ENCODE measurements at places on chromosomes 3 and 15.
A peak's percentile ranks its signal among the peaks of the same experiment; 100 is the strongest.

DNA sequence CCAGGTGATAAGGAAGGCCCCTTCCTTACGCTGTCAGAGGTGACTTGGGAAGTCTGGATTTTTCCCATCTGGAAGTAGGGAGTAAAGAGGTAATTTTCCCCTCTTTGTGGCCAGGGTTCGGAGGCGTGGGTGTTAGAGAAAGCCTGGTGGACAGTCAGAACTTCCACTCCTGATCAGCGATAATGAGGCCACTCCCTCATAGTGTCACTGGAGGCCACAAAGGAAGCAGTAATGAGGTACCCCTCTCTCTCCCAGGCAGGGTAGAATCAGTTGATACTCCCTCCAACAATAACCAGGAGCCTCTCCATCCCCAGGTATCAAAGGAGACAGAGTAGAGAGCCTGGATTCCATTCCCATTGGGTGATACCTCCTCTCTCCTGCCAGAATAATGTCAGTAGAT, 30.0 kb downstream of the AP4E1 start:
- no peak for DNase-seq

DNA sequence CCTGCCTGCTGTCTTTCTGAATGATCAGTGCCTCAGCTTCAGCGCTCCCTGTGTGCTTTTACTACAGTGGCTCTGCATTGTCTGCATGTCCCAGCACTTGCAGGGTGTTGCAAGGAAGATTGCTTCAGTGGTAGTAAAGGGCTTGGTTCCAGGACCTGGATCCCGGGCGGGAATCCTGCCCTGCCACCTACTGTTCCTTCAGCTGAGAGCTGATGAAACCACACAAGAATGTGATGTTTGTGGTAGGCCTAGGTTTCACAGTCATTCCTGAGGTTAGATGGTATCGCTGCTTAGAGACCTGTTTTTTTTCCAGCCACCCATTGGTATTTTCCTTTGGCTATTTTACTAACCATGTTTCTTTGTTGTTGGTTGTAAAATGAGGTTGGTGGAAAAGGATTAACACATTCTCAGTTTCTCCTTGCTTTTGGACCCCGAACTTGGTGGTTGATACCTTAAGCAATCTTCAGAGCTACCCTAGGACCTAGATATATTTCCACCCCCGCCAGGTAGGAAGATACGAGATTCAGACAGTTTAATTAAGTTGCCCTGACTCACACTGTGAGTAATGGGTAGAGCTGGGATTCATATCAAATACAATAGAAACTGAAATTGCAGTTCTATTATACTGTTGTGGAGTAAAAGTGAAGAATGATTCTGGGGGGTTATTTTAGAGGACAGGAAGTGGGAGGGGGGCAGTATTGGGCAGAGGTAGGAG, 11.4 kb downstream of the GPR87 start:
- DNase-seq = peak; percentile 63

GRCh38 chr3:39250116-39250747, 29.6 kb downstream of the CX3CR1 start:
- DNase-seq = no peak

- DNase-seq = no peak
These were observed 33.3 kb downstream of the SETD5 start for GRCh38 chr3:9430733-9431132.

DNA sequence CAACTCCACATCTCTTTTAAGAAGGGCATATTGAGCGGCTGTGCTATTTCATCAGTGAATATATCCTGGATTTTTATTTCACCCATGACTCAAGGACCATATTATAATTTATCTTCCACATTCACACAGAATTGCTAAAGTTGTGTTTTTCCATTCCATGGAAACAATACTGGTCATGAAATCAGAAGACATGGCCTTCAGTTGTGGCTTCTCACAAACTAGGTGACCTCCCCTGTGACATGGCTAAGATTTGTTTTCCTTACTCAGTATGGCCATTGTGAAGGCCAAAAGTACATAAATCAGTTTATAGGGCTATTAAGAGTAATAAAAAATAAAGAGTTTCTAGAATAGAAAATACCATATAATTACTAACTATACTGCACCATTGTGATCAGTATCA, 415.6 kb downstream of the OXSM start:
- no peak for DNase-seq

DNA sequence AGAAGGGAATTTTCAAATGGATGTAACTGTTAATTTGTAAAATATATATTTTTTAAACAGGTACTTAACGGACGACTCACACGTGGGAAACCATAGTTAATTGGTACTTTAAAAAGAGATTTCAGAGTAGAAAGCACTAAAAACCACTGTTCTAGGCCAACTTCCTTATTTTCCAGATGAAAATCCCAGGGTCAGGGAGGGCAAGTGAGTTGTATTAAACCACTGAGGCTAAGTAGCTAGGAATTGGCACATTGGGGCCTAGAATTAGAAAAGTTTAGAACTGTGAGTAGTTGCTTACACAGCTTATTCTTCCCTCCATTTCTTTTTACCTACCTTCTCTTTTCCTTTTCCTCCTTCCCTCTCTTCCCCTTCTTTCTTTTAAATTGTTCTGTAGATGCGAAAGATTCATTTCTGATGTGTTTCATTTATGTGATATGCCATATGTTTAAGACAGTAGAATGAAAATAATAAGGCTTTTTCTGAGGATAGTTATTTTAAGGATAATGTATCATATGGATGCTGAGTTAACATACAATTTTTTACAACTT, 4.1 kb upstream of the UTS2B start:
- DNase-seq = no peak

DNA sequence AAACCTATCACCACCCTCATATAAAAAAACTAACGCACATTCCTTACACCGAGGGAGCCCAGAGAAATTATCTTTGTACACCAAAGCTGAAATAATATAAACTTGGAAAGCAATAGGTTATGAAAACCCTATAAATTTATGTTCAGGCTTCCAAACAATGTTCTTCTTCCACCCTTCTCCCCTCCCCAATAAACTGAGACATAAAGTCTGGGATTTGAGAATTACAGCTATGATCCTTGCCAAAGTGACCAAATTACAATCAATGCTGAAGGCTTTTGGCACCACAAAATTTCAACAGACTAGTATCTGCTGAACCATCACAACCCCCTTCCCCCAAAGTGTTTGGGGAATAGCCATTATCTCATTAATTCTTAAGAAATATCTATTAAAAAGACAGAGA, 237.8 kb downstream of the FMN1 start:
- DNase-seq = no peak

DNA sequence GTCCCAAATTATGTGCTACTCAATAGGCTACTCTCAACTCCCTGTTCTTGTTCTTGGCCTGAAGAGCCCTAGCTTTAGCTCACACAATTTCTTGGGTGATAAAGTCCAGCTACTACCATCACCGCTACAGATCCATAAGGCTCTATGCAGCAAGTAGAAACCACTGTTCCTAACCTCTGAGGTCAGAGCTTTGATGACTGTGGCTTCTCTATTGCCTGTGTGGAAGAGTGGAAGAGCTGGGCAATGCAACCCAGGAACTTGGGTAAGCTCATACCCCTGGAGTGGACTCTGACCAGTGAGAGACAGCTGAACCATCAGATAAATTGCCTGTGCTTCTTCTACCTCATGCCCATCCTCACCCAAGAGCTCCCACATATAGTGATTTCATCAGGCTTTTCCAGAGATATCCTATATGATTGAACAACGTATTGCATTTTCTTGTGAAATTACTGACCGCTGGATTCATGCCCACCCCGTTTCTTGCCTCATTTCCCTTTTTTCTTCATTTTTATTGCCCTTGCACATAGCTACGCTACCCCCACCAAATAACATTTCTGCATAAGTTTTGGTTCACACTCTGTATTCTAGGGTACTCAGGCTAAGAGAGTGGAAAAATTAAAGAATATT, 172.3 kb upstream of the MBNL1 start:
- no peak for DNase-seq

DNA sequence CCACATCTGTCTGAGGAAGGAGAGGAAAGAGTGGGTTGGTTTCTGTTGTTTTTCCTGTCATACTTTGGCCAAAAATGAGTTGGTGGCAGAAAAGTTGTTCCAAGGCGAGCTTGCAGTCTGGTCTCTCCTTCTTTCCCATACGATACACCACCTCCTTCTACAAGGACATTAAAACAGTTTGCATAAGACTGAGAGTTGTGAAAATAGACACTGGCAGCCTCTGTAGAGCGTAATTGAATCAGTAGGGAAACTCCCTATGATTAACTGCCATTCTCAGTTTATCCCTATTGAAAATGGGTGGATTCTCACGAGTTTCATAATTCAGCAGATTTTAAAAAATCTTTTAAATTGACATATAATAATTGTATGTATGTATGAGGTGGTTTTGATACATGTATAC, 3.7 kb upstream of the LSG1 start:
- peak; percentile 51 for DNase-seq

GRCh38 chr3:148971401-148972163, 19.8 kb upstream of the GYG1 start:
- no peak for DNase-seq

GRCh38 chr3:89306540-89306939, 199.1 kb downstream of the EPHA3 start:
- DNase-seq = no peak

DNA sequence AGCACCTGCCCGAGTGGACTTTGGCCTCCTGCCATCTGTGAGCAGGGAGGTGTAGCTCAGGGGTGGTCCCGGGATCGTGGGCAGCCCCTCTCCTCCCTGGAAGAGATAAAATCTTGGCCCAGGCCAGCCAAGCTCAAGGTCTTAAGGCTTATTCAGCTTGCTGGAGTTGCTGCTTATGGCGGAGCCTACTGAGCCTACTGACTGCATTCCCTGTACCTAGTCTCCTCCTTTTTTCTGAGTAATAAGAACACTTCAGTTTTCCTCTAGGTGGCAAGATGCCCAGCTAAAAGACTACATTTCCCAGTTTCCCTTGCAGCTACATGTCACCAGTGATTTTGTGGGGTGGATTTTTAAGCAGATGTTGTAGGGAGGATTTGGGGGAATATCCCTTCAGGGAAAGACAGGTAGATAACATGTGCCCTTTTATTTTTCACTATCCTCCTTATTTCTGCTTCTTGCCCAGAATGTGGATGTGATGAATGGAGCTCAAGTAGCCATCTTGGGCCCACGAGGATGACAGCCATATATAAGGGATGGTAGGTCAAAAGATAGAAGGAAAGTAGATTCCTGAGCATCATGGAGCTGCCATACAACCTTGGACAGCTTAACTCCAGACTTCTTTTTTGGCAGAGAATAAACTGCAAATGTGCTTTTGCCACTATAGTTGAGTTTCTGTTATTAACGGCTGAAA, 41.4 kb upstream of the INSYN1 start:
- no peak for DNase-seq

- peak; percentile 62 for DNase-seq
These were observed 1.9 kb downstream of the KBTBD8 start for GRCh38 chr3:67000009-67000408.

Data from activated CD4-positive, alpha-beta T cell treated with anti-CD3 and anti-CD28 coated beads, Interleukin-2, amount 50 U/mL, for 16 hours (primary cell).